ENCODE measurements at places on chromosomes 2 and 18.

DNA sequence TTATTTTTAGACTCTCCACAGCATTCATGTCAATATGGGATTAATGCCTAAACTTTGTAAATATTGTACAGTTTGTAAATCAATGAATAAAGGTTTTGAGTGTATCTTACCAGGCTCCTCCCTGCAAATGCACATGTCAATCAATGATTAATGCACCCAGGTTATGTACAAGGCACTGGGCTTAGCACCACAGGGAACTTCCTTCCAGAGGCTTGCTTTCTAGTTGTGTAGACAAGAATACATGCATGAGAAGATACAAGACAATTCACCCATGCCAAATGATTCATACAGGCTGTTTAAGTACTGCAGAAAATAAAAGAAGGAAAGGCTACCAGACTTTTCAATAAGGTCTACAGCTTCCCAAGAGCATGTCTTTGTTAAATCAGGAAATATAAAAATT, 114.1 kb downstream of the MMADHC start:
- DNase-seq: no peak

DNA sequence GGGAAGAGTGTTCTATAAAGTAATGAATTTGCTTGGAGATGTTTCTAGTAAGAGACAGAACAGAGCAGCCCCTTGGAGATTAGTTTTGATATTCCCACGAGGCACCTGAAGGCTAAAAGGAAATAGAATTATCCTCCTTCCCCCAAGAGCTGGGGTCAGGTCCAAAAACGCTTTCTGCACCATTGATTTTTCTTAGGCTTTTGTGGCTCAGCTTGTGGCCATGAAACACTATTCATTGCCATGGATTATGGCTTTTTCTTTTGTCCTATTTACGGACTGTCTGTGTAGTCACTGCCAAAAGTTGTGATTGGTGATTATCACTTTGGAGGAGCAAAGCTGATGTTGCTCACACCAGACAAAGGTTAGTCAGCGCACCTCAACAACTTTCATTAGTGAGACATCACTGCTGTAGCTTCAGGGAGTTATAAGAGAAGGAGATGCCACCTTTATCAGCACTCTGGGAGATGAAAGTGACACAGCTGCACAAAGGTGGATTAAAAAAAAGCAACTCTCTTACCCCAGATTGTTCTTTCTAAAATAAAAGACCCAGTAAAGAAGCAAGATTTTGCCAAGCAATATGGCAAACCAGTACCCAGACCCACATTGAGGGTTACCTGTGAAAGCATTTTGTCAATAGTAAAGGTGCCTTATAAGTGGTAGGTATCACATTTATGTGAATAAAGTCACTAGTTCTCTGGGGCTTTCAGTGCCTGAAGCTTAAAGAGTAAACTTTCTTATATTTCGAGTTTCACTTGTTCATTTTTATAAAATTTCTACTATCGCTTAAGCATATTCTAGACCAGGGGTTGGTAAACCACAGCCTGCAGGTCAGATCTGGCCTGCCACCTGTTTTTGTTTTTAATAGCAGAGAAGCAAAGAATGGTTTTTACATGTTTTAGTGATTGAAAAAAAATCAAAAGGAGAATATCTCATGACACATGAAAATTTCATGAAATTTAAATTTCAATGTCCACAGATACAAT, 10.6 kb downstream of the CXCR4 start:
- DNase-seq: no peak

DNA sequence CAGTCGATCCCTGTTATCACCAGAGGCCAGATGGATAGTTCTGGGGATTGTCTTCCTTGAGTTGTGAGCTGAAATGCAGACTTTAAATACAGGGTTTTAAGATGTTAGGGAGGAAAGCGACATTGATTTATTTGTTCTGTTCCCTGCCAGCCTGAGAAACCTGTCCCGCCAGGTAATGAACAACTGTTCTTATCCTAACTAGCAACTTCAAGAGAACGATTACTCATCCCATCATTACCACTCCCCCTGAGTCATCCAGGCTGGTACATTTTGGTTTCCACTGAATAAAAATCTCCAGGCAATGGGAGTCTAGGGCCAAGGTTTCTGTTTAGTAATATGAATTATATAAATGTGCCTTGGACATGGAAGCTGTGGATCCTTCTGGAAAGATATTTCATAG, 131.2 kb downstream of the LYPD6B start:
- peak; percentile 54 for DNase-seq

DNA sequence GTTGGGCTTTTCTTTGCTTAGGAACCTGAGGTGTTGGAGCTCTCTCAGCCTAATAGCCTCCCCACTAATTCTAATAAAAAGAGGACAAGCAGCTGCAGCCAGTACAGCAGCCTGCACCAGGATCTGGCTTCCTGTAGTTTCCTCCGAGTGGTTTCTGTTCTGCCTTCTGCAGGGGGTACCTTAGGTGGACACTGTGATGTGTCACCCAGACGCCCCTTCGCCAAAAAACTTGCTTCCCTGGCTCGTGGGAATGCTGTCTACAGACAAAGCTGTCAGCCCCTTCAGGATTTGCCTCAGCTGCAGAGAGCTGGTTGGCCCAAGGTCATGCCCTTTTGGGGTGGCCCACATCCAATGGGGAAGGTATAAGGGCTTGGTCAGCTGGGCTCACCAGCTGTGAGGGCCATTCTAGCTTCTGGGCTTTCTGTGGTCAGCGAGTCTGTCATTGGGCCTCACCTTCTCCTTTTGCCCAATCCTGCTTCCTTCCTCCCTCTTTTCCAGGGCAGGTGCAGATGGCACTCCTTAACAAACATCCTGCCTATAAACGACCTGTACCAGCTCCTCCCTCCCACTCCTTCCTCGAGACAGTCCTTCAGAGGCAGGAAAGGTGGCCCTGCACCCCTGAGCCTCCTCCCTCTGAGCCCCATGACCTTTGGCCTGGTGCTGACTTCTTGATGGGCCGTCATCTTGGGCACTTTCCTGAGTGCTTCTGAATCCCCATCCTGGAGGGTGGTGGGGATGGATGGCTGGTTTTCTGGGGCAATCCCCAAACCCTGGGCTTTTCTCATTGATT, 44.0 kb upstream of the ROCK2 start:
- DNase-seq: no peak

DNA sequence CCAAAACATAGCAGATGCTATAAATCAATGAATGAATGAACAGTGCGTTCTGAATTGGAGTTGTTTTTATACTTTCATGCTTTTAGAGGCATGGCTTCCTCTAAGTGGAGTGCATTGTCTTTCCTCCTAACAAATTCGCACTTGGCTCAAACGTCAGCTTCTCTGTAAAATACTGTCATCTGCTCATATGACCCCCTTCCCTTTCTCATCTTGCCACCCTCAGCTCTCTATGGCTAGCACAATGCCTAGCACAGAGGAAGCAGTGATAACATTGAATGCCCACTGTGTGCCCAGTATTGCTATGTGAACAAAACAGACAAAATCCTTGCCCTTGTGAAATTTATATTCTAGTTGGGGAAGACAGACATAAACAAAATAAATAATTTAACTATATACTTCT, 258.8 kb downstream of the MREG start:
- DNase-seq: no peak

GRCh38 chr2:72757177-72757775, 68.6 kb downstream of the EXOC6B start:
- no peak for DNase-seq

GRCh38 chr2:234631646-234632514, 135.0 kb upstream of the ARL4C start:
- no peak for DNase-seq

DNA sequence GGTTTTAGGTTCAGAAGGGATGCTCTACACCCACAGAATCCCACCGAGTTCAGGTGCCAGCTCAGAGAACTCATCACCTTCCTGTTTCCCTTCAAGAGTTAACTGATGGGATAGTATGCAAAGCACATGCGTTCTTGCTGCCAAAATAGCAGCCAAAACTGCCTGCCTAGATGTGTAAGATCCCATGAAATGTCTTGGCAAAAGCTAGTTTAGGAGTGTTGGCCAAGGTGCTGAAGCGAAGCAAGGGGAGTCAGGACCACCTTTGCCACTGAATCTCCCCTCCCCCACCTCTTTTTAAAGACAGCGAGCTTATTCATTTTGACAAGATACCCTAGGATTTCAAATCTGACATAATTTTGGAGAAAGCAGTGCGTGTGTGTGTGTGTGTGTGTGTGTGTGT, 2.1 kb downstream of the DOCK10 start:
- no peak for DNase-seq

DNA sequence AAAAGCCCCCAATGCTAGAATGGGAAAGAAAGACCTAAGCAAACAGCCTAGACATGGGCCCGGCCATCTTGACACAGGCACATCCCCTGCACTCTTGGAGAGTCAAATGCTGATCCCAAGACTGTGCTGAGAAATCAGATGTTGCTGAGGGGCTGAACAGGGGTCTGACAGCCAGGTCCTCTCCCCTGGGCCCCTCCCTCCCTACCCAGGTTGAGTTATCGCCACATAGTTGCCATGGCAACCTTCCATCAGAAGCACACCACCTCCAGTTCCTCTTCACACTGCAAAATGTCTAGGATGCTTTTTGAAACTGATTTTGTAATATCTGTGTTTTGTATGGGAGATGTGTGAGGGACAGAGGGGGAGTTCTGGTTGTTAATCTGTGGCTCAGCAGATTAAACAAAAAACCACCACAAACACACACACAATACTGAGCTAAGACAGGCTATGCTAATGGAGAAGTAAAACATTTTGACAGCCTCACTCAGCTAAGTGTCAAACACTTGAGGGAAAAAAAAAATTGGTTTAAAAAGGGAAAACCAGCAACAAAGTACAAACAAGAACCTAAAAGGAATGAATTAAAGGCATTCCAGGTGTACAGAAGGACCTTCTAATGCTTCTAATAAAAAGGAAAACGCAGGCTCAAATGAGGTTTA, 88.2 kb downstream of the TMEM163 start:
- DNase-seq: no peak

DNA sequence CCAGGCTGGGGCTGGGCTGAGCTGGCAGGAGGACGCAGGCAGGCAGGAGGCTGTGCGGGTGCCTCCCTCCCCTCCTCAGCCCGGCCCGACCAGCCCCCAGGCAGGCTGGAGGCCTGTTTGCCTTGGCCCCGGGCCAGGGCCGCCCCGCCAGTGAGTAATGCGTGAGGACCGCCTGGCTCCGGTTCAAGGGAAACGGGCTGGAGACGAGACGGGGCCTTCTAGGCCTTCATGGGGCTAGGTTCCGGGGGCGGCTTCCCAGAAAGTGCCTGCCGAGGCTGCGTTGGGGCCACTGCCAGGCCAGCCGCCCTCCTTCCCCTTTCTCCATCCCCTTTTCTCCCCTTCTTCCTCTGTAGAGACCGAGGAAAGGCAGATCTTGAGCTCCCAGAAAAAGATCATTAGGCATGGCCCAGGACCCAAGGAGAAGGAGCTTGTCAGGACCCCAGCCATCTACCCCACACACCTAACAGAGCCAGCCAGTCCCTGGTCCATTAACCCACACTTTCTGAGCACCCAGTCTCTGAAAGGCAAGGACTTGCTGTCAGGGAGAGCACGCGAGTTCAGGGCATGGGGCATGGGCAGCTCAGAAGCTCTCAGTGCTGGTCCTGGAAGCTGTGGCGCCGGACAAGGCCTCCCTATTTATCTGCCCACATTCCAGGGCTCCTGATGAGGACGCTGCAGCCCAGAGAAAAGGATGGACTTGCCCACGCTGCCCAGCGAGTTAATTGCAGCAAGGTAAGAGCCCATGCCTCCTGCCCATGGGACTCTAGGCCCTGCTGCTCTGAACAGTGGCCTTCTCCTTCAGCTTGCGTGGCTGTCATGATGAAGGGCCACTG, 48.5 kb downstream of the SMAD7 start:
- peak; percentile 91 for DNase-seq

GRCh38 chr18:74513149-74513882, 17.2 kb downstream of the CNDP2 start:
- no peak for DNase-seq

DNA sequence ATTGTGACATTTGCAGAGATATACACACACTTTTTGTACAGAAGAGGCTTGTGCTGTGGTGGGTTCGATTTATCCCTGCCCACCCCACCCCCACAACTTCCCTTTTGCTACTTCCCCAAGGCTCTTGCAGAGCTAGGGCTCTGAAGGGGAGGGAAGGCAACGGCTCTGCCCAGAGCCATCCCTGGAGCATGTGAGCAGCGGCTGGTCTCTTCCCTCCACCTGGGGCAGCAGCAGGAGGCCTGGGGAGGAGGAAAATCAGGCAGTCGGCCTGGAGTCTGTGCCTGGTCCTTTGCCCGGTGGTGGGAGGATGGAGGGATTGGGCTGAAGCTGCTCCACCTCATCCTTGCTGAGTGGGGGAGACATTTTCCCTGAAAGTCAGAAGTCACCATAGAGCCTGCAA, 40.0 kb downstream of the STEAP3 start:
- DNase-seq: no peak

GRCh38 chr2:21779786-21780185, 656.0 kb downstream of the TDRD15 start:
- no peak for DNase-seq

DNA sequence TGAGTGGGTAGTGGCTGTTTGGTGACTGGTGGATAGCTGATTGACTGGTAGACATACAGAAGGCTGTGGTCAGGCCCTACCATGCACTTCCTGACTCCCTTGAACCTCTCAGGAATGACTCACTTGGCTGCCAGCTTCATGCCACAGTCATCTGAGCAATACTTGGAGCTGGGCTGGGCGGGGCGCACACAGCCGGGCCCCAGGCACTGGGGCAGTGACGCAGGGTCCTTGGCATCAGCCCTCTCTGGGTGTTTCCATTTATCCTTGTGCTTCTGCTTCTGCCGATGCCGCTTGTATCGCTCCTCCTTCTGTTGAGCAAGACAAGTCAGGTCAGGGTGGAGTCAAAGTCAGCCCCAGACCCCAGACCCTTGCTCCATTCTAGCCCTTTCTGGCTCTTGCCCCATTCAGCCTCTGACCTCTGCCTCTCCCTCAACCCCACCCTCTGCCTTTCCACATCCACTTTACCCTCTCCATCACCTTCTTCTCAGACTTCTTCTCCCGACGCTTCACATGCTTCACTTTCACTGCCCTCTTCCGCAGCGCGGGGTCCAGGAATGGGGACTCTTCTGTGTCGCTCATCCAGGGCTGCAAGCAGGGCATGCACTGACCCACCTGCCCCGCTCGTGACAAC, 3.0 kb upstream of the MBD1 start:
- DNase-seq: no peak

DNA sequence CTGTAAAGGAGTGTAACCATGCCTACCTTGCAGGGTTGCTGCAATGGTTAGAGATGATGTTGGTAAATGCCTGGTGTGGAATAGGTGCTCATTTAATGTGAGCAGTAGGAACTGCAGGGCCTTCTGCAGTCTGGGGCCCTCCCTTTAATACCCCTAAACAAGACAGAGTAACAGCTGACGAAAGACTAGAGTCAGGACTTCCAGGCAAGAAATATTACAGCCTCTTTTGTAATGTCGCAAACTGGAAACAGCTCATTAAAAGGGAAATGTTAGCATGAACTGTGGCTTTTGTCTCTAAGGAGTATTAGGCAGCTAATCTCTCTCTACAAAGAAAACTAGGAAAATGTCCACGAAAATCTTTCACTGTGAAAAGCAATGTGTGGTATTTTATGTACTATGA, 26.0 kb downstream of the MARCO start:
- no peak for DNase-seq
